ENCODE measurements at places on chromosomes 2 and 18.

DNA sequence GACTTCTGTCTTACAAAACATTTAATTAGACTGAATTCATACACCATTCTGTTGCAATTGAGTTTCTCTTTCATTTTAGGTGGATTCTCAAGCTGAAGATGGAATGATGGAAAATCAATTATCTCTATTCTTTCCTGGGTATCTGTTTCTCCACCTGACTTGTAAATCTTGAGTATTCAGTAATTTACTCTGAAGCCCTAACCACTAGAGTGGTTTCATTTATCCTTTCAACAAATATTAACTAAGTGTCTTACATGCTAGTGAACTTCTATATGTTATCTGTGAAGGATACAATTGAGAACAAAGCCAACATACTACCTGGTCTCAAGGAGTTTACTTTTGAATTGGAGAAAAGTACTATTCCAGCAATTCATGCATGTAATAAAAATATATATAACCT lies 94.1 kb upstream of the ZNF804A start:
- DNase-seq, result no peak

DNA sequence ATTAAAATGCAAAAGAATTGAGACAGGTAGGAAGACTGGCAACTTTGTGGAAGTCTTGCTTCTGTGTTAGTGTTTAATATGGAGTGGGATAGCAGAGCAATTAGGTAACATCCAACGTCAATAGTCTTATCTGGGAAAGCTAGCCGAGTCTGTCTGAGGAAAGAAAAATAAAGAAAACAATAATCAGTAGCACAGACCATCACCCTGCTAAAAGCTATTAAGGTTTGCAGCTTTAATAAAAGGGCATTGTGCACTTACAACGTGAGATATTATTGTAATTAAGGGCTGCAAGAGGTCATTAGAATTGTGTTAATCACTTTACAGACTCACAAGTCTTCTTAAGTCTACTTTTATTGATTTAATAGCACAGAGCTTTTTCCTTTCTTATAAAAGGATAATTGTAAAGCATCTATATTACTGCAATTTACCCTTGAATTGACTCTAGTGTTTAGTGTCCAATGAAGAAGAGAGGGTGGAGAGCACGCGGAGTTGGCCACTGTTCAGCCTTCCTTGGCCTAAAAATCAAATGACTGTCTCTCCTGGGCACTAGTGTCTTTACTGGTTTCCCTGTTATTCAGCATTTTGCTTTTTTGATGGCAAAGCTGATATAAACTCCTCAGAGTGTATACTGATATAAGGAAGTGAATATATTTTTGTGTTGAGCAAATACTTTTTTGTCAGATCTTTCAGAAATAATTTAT lies 2.0 kb downstream of the CDH7 start:
- no peak for DNase-seq

DNA sequence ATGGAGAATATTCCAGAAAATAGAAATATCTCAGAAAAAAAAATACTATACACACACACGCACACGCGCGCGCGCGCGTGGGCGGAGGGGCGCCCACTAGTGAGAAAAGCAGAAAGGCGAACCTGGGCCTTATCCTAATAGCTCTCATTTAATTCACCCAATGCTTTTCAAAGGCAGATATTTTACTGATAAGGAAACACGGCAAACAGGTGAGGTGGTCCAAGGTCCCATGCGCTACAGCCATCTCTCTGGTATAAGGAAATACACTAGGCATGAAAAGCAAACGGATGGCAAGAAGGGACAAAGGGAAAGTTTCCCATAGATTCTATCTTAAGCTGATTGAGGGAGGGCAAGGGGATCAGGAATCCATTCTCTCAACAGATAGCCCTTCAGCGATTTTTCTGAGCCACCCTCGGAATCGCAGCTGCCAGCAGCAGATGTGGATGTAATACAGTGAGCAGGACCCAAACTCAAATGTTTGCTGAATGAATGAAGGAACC lies 136.7 kb downstream of the TMEM247 start:
- DNase-seq, result peak; percentile 32

GRCh38 chr18:44804033-44804432 lies 123.3 kb downstream of the SETBP1 start:
- DNase-seq, result no peak
